GM12865 (cell line): ENCODE measurements at places on chromosomes 11 and 22.
A peak's percentile ranks its signal among the peaks of the same experiment; 100 is the strongest.

GRCh38 chr11:9962722-9963121 is 298.8 kb downstream of the SWAP70 start:
- peak; percentile 74 for DNase-seq

DNA sequence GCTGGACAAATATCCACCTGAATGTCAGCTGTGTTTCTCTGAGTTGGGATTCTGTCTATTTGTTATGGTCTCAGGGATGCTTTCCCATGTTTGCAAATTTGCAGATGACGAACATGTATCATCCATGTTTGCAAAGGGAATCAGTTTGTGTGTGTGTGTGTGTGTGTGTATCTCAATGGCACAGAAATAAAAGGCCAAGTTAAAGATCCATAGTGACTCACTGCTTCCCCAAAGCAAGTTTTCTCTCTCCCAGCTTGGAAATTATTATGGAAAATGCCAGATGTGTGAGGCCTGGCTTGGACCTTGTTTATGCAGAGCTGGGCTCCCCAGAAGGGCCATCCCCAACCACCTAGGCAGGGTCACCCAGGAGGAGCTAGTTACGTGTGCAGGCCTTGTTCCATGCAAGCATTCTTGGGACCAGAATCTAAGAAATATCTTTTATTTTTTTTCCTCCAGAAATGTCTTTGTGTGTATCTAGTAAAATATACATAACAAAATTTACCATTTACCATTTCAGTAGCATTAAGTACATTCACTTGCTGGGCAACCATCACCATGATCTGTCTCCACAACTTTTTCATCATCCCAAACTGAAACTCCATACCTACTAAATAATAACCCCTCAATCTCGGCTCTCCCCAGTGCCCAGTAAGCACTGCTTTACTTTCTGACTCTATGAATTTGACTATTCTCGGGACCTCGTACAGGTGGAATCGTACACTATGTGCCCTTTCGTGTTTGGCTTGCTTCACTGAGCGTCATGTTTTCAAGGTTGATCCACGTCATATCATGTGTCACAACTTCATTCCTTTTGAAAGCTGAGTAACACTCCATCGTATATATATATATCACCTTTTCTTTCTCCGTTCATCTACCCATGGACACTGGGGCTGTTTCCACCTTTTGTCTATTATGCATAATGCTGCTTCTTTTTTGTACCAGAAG is 56.6 kb upstream of the WNT7B start:
- no peak for DNase-seq

DNA sequence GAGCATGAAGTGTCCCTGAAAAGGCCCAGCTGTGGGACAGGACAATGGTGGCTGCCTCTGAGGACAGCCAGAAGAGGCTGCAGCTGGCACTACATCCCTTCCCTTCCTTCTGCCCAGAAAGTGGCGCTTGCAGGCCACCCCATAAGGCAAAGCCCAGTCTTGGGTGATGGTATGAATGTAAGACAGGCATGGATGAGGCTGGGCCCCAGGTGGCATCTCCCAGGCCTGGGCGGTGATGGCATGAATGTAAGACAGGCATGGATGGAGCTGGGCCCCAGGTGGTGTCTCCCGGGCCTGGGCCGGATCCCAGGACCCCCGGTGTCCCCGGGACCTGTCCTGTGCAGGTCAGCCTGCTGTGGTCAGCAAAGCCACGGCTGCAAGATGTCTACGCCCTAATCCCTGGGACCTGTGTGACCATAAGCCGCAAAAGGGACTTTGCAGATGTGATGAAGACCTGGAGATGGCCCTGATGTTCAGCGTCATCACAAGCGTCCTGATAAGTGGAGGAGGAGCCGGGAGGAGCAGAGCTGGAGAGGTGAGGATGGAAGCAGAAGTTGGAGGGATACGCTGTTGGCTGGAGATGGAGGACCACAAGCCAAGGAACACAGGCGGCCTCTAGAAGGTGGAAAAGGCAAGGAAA is 181.1 kb downstream of the CTTN start:
- DNase-seq = no peak

- no peak for DNase-seq
These were observed 8.9 kb upstream of the PTPRJ start for GRCh38 chr11:47971501-47971900.

- DNase-seq = no peak
These were observed 27.7 kb upstream of the TXNRD2 start for GRCh38 chr22:19969141-19969928.

GRCh38 chr11:57144531-57145320 is 37.0 kb upstream of the LRRC55 start:
- DNase-seq = no peak

GRCh38 chr11:69339041-69339733 is 45.2 kb downstream of the MYEOV start:
- DNase-seq = no peak

DNA sequence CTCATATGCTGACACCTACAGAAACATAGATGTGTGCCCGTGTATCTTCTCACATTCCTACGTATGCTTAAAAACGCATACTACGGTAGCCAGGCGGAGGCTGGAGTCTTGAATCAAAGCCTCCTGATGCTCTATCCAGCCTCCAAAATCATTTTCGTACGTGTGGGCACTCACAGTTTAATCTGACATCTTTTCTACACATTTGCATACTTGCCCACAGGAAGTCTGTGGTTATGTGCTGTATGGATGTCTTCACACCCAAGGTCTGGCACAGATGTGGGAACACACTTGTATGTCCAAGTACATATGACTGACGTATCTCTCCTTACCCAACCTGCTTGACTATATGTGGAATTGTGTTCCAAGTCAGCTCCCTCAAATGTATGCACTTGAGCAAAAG is 561.8 kb upstream of the CADM1 start:
- peak; percentile 61 for DNase-seq

GRCh38 chr11:113722934-113723333 is 16.8 kb upstream of the TMPRSS5 start:
- DNase-seq = no peak

- DNase-seq = no peak
These were observed 3.1 kb downstream of the TNNT3 start for GRCh38 chr11:1922481-1923081.

DNA sequence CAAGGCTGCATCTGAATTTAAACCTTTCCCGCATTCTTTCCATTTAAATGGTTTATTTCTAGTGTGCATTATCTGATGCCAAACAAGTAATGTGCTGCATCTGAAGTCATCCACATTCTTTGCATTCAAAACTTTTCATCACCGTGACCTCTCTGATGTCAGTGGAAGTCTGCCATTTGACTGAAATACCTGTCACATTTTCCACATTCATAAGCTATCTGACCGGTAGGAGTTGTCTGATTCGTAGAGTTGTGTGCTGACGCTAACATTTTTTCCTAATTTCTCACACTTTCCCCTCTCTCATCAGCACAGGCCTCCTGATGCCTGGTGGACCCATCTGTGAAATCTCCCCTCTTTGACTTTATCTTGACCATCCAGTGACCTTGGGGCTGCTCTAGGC is 79.9 kb upstream of the BARX2 start:
- DNase-seq = no peak

- DNase-seq = no peak
These were observed 994 bp downstream of the PPP6R3 start for GRCh38 chr11:68461575-68461917.

DNA sequence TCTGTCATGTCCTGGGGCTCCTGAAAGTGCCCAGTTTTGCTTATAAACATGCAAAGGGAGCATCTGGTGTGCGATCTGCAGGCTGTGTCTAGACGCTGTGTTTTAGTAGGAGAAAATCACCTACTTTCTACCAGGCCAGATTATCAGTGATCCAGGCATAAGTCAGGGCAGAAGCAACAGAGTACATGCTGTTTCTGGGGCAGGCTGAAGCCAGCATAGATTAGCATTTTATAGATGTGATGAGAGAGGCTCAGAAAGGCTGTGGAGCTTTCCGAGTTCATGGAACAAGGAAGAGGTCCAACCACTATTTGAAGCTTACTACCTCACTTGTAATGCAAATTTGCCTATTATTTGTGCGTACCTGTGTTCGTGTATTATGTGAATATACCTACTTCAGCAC is 1208.4 kb upstream of the TENM4 start:
- DNase-seq = no peak

GRCh38 chr11:65773784-65774411 is 6.9 kb downstream of the AP5B1 start:
- no peak for DNase-seq

GRCh38 chr22:37400719-37401118 is 26.6 kb downstream of the ELFN2 start:
- DNase-seq = no peak

GRCh38 chr22:45007391-45008185 is 2.2 kb downstream of the PHF21B start:
- DNase-seq = no peak

DNA sequence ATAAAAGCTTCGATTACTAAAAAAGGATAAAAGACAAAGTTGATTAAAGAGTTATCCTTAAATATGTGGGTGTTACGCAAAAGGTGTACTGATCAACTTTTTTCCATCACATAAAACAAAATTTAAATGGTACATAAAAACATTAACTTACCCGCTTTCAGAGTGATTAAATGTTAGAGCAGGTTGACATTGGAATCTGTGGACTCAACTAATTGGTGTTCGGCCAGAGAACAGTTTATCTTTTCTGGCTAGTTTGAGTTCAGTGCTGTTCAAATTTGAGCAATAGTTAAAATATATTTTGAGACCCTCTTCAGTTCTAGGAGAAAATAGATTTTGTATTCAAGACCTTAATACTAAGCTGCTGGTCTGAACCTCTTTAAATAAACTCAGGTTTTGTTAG is 56.1 kb downstream of the ATM start:
- DNase-seq = no peak

- DNase-seq = no peak
These were observed 169.8 kb downstream of the C11orf91 start for GRCh38 chr11:33530815-33531214.

- no peak for DNase-seq
These were observed 10.4 kb upstream of the MRPL17 start for GRCh38 chr11:6693342-6694228.
